ENCODE measurements at places on chromosomes 5 and 9.

- no peak for DNase-seq
Measured at GRCh38 chr9:24096756-24097155, 270.7 kb upstream of the ELAVL2 start.

DNA sequence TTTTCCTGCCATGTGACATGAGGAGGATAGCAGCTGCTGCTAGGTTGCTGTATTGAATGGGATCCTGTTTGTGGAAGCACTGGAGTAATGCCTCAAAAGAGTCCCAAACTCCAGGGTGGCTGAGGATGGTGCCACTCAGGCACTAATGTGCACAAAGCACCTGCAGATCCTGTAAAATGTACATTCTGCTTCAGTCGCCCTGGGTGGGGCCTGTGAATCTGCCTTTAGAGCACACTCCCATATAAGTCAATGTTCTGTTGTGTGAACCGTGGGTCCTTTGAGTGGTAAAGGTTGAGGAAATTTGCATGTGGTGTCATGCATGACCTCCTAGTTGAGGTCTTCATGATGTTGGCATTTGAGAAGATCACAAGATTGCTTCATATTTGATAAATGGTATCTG, 31.6 kb upstream of the ANKRD18A start:
- no peak for DNase-seq

GRCh38 chr5:2715856-2716255, 35.6 kb downstream of the IRX2 start:
- DNase-seq, result no peak

DNA sequence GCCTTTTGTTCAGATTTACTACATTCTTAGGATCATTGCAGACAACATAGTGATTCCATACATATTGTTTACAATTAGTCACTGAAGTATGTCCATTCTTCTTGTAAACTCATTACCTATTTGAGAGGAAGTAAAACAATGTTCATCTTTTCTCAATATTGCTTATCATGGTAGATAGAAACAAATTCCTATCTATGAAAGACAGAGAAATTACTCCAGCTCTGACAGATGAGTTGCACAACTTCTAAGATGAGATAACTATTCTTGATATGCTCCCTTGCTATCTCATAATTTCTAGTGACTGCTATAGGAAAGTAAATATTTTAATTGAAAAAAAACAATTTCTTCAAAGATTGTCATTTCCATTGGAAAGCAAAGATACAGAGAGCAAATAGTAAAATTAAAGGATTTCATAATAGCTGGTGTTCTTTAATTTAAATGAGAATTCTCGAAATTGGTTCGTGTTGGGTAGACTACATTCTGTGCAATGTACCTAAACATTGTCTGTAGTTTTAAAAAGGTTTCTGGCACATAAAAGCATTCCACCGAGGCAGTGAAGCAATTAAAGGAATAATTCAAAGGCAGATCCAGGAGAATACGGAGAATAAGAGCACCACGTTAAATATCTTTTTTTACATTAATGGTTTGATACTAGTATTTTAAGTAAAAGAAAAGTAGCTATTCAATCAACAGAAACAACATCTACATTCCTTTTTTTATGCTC, 1029.1 kb upstream of the ACO1 start:
- DNase-seq, result no peak

DNA sequence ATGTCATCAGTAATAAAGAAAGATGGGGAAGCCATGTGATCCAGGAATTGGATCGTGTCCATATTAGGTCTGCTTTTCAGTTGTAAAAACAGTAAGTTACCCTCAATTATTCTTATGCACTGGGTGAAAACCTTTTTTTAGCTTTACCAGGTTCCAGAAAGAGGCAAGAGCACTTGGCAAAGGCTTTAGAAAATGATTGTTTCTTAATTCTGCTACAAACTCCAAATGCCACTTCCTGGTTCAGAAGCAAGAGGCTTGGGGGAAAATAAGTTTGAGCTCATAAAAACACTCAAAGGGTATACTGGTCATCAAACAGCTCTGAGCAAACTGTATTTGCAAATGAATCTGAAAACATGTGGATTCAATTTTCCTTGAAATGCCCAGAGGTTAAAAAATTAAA, 615.6 kb downstream of the EBF1 start:
- DNase-seq, result no peak

All from COR-L47 (cell line).